ENCODE measurements at places on chromosomes 7 and 10. TPM values are rescaled to one million over a fixed set of nuclear protein-coding genes. Genes with fewer than 3 reads are reported as not detected.

Gene SLC13A1
- under 0.01 TPM for total RNA-seq

Gene GPR141
- total RNA-seq: 5.1 TPM

DNA sequence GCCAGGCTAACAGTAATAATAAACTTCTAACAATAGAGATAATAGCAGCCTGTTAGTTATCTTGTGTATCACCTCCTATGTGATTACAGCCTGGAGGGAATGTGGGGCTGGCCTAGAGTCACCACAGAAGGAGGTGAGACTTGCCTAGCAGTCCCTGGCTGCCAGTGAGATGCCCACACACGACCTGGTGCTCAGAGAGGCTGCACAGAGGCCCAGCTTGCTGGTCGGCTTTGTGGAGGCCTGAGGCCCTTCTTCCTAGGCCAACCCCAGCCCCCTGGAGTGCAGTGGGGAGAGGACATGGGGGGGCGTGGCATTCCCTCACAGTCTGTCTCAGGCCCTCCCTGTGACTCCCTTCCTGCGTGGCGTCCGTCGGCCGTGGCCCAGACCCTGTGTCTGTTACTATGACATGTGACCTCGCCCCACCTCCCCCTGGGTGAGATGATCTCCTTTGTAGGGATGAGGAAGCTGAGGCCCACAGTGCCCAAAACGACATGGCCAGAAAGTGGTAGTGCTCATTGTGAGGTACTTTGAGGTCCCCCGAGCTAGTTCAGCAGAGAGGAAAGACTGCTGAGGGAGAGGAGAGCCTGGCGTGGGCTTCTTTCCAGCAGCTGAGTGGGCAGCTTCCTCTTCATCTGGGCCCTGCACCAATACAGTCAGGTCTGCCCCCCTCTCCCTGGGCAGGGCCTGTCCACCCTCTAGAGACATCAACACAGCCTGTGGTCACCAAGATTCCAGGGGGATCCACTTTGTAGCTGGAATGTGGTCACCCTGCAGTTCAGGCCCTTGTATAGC is 29.7 kb downstream of the UNC5B start:
- DNase-seq: no peak

DNA sequence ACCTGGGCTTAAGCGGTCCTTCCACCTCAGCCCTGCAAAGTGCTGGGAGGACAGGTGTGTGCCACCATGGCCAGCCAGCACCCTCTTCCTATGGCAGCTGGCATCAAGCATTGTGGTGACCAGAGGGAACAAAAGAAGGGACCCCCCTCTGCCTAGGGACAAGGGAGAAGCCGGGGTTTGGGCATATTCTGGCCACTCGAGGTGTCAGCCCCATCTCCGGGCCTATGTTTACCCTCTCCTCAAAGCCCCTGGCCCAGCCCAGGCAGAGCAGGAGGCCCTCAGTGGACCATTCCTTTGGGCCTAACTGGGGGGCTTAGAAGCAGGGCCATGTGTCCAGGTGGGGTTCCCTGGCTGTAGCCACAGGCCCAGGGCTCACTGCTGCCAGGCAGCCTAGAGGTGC is 23.9 kb downstream of the VSIR start:
- DNase-seq: no peak

GRCh38 chr7:83429493-83429892 is 219.4 kb downstream of the SEMA3E start:
- DNase-seq: no peak

Gene FGL2
- 46.0 TPM for total RNA-seq

- no peak for DNase-seq
Observed at GRCh38 chr10:78763651-78764395, 304.9 kb upstream of the ZMIZ1 start.

DNA sequence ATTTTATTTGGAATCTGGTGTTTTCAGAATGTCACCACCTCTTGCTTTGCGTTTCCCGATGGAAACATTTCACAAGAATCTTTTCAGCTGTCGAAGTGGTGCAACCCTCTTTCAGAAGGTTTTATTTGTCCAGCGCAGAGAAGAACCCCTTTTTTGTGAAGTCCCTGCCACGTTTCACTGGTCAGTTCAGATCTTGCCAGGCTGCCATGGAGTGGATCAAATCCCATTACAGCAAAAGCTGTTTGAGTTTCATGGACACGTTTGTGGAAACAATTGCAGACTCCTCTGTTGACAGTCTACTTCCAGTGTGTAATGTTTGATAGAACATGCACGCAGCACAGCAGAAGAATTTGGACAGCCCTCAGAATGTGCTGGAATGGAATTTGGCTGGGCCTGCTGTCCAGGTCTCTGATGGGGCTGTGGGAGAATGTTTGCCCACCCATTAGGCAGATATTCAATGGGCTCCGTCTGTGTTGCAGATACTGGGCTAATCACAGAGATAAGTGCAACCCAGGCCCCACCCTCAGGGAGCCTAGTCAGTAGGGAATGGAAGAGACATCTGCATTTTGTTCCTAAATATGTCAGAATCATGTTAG is 143.2 kb downstream of the GRK5 start:
- DNase-seq: no peak

GRCh38 chr10:126352453-126352852 is 35.8 kb downstream of the ADAM12 start:
- no peak for DNase-seq

GRCh38 chr10:10313149-10313835 is 704.4 kb upstream of the CELF2 start:
- DNase-seq: no peak

DNA sequence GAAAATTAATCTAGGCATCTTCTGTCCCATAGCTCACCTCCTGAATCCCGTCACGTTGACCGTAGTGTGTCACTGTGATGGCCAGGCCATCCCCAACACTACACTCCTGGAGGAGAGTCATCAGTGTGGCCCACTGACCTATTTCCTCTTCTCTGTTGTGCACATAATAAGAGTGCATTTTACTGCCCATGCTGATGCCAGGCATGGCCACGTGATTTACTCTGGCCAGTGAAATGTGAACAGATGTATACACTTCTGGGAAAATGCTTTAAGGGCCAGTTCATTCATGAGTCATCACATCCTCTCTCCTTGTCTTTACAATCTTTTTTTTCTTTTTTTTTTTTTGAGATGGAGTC is 101.9 kb upstream of the PIP4K2A start:
- no peak for DNase-seq

DNA sequence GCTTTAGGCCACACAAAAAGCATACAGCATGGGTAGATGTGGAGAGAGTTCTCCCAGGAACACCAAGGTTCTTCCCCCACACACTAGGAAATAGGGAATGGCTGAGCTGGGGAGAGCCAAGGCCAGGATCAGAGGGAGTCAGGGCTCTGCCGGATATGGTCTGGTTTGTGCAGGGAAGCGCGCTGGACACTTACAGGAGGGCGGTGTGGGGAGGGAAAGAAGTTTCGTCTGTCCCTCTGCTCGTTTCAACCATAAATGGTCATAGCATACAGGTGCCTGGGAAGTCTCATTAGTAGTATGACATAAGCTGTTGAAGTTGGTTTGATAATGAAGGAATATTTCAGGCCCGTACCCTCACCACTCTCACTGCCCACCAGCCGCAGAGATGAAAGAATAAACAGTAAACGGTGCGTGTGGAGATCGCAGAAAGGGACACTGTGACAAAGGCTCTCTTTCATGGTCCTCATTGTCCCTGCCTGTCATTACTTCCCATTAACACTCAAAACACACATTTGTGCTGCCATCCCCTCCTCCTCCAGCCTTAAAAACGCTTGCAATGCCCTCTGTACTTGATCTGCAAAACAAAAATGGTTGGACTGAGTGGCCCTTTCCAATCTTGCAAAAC is 207.2 kb downstream of the CELF2 start:
- DNase-seq: no peak

Gene ZNF804B
- not detected for total RNA-seq

DNA sequence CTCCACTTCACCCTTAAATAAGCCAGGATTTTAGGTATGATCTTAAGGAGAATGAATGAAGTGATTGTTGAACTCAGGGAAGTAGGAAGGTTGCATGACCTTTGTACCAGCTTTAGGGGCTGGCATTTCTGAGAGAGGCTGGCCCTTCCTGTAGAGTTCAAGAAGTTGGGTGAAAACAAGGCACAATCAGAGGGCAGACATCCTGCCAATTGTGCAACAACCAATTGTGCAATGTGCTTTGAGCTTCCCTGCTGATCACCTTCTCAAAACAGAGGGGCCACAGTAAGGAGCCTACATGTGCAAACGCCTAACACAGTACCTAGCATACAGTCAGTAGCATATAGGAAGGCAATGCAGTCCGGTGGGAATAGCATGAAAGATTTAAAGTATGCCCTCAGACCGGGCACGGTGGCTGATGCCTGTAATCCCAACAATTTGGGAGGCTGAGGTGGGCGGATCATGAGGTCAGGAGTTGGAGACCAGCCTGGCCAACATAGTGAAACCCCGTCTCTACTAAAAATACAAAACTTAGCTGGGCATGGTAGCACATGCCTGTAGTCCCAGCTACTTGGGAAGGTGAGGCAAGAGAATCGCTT is 5.4 kb downstream of the CPVL start:
- no peak for DNase-seq

DNA sequence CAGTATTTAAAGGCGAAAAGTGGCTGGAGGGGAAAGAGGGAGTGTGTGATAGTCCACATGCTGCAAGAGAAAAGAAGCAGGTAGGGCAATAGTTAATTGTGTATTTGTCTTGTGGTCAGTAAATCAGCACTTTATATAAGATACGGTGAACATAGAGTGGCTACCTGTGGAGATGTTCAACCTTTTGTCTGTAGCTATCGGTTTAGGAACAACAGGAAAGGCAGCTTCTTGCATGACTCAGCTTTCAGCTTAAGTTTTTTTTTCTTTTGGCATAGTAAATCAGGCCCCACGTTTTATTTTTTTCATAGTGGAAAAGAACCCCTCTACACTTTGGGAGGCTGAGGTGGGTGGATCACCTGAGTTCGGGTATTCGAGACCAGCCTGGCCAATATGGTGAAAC is 14.2 kb upstream of the MTPN start:
- DNase-seq: no peak

DNA sequence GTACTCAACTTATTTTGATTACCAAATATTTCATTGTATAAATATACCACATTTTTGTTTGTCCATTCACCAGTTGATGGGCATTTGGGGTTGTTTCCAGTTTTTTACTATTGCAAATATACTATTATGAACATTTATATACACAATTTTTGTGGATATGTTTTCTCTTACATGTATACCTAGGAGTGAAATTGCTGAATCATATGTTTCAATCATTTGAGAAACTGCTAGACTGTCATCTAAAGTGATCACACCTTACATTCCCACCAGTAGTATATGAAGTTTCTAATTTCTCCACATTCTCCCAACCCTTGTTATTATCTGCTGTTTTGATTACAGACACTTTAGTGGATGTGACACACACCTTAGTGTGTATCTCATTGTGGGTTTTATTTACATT is 257.9 kb downstream of the ABCA13 start:
- no peak for DNase-seq

DNA sequence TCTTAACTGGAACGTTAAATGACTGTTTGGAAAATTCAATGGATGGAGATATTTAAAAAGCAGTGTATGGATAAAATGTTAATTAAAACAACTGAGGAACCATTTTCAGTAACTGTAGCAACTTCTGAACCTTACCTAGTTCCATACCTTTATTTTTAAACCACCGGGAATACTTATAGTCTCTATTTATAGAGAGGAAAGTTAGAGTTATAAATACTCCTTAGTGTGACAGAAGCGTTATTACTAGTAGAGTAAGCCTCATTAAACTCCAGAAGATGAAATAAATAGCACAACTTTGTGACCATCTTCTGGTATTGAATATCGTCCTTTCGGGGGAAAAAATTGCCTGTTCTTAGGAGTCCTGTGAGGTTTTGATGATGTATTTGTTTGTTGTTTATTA is 114.9 kb downstream of the LCOR start:
- DNase-seq: no peak

Gene MAGI2
- total RNA-seq: 0.42 TPM

Measured in thymus (tissue), 14 donors.